Uterus (tissue), 4 donors: ENCODE measurements at places on chromosomes 16 and 17.
A peak's percentile ranks its signal among the peaks of the same experiment; 100 is the strongest.

- no peaks in the 10 kb centered on the region for H3K4me1 ChIP-seq
- no peaks in the 10 kb centered on the region for H3K36me3 ChIP-seq
- no peak for DNase-seq
- H3K4me3 ChIP-seq = no peak overlapping the region
These were observed 27.7 kb downstream of the USP7 start for GRCh38 chr16:8935989-8936388.

- H3K27ac ChIP-seq = no peak overlapping the region
- no peaks in the 10 kb centered on the region for H3K27me3 ChIP-seq
- no peak overlapping the region for H3K4me3 ChIP-seq
- H3K36me3 ChIP-seq = no peaks in the 10 kb centered on the region
These were observed 8.9 kb upstream of the SNAI3 start for GRCh38 chr16:88695218-88695617.

GRCh38 chr17:19269641-19270040 is 32.5 kb downstream of the EPN2 start:
- DNase-seq = no peak
- H3K4me1 ChIP-seq = peaks cover 6% of the 10 kb centered on the region
- peak overlapping the region; percentile 88 for H3K27ac ChIP-seq

DNA sequence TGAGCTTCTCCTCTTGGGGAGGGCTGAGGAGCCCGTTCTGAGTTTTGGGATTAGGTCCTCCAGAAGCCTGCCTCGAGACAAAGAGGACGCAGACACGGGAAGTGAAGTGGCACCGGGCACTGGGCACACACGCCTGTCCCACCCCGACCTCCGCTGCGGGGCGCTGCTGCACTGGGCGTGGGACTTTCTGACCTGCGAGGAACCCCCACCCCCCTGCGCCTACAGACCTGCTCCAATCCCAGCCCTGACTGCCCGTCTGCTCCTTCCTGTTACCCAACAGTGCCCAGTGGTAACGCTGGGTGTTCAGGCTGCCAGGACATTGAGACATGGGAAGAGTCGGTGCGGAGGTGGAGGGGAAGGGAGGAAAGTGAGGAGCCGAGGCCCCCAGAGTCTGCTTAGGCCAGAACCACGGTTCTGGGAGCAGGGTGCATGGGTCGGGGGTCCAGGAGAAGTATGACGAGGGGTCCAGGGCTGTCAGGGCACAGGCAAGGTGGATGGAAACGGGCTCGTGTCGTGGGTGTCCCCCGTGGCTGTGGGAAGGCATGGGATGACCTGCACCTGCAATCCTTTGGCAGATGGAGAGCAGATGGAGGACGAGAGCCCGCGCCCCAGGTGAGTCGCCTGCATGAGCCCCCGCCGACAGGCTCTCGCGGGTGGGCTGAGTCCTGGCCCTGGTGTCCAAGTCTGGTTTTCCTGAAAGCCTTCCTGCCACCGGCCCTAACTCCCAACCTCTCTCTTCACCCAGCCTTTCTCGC is 112.0 kb upstream of the CREBBP start:
- no peaks in the 10 kb centered on the region for H3K36me3 ChIP-seq
- DNase-seq = no peak
- H3K27ac ChIP-seq = no peak overlapping the region
- no peaks in the 10 kb centered on the region for H3K27me3 ChIP-seq
- no peak overlapping the region for H3K4me3 ChIP-seq
- H3K4me1 ChIP-seq = no peaks in the 10 kb centered on the region
